NCI-H510A treated with DMSO at 0.1 percent for 48 hours (cell line): ENCODE measurements at places on chromosomes 2 and 18.

DNA sequence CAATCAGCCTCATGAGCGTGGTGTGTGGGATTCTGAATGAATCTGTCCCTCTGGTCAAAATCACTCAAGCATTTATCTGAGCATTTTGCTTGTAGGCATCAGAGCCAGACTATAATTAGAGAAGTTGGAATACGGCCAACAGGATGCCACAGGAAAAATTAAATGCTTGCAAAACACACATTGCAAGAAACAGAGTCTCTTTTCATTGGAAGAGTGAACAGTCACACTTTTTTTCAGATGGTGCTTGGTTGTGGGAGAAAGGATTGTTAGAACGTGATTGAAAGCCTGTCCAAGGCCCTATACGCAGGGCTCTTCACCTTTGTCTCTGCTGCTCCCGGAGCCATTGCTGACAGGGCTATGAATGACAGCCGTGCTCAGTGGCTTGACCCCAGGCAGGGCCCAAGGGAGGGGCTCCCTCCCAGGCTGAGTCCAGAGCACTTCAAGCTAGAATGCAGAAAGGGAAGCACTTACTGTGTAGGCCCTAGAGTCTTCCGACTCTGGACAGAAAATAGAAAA is 59.8 kb downstream of the SNTG2 start:
- DNase-seq = peak; percentile 75

- no peak for DNase-seq
Observed at GRCh38 chr18:78649421-78649820, 330.2 kb upstream of the SALL3 start.

DNA sequence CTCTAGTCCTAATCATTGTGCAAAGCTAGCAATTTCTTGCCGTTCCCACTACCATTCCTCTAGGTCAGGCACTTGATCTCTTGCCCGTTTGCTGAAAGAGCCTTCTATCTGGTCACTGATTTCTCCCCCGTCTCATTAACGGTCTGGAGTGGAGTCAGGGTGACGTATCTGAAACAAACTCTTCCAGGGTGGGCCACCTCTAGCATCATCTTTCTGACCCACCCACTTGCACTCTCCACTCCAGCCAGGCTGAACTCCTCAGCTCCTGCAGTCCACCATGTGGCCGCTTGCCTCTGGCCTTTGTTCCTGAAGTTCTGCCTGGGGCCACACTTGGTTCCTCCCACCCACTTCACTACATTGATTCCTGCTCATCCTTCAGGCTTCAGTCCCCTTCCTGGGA is 13.3 kb downstream of the BCL2 start:
- no peak for DNase-seq

GRCh38 chr2:238238766-238239542 is 884 bp downstream of the HES6 start:
- DNase-seq = no peak

DNA sequence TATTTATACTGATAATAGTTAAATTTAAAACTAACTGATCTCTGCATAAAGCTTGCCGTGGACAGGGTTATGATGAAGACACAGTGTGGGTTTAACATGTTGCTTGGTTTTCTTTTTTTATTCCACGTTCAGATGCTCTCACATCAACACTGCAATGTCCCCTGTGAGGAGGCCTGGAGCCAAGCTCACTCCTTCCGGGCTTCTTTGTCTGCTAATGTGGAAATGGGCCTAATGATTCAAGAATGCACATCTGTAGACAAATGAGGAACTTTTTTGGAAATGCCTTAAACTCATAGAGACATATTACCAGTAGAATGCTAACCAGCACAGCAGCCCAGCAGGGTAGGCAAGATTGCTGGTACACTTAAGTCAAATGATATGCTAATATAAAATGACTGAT is 208.0 kb downstream of the GALR1 start:
- DNase-seq = no peak

DNA sequence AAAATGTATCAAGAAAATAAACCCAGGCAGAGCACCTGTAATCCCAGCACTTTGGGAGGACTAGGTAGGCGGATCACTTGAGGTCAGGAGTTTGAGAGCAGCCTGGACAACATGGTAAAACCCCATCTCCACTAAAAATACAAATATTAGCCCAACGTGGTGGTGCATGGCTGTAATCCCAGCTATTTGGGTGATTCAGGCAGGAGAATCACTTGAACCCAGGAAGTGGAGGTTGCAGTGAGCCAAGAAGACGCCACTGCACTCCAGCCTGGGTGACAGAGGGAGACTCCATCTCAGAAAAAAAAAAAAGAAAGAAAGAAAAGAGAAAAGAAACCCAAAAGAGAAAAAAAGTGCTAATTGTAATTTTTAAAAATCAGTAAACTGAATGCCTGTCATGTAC is 41.4 kb downstream of the DDX18 start:
- no peak for DNase-seq

GRCh38 chr18:13872373-13872772 is 43.0 kb downstream of the MC2R start:
- no peak for DNase-seq

DNA sequence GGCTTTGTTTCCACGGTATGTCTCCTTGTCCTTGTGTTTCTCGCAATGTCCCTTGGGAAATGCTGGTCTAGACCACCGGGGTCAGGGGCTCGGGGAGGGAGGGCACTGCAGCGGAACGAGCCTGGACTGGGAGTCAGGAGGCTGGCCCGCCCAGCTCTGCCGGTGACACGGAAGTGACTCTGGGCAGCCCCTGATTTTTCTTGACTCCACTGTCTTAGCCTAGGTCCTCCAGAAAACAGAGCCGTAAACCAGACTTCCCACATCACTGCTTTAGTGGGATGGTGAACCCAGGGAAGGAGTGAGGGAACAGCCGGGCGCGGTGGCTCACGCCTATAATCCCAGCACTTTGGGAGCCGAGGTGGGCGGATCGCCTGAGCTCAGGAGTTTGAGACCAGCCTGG is 144.2 kb downstream of the ASB1 start:
- no peak for DNase-seq

GRCh38 chr2:196012314-196012713 is 56.3 kb downstream of the DNAH7 start:
- no peak for DNase-seq

- no peak for DNase-seq
Observed at GRCh38 chr2:129775952-129776653, 203.4 kb upstream of the RAB6C start.

GRCh38 chr2:226489775-226490541 is 309.7 kb downstream of the IRS1 start:
- DNase-seq = no peak

GRCh38 chr2:9799011-9799596 is 44.2 kb upstream of the TAF1B start:
- DNase-seq = no peak

GRCh38 chr2:4168834-4169233 is 465.5 kb downstream of the DCDC2C start:
- DNase-seq = no peak

DNA sequence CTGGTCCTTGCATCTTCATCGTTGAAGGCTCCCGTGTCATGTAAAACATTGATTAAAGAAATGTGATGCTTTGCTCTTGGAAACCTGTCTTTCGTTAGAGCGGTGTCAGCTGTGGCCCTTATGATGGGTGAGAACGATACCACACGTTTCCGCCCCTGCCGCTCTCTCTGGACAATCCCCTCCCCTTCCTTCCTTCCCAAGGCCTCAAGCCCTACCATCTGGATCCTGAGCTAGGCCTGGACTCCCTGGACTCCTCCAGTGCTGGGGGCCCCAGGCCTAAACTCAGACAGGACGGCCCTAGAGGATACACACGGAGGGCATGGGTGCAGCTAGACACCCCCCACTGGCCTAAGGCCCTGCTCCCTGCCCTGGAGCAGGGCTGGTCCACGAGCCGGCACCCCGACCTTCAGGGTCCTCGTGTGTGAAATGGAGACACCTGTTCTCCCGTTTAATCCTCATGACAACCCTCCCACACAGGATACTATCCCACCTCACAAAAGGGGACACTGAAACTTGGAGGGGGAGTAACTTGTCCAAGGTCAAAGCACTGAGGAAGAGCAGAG is 13.2 kb downstream of the BIN1 start:
- DNase-seq = no peak

DNA sequence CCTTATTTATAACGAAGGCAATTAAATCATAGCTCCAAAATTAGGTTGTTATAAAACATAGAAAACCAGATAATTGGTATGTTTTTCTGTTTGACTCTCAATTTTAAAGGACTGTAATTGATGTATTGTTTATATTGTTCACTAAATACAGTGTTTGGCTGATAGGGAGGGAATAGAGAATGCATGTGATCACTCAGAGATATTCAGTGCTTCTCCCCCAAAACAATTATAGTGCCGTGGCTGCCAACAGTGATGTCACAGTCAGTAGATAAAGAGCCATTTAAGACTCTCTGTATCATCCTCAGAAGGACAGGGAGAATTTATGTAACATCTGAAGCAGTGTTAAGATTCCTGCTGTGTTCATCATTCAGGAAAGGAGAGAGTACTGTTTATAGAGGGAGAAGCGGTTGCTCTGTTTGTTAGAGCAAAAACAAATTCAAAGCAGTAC is 69.6 kb downstream of the PHLPP1 start:
- DNase-seq = no peak
